ENCODE measurements at places on chromosomes 11 and 22.
A peak's percentile ranks its signal among the peaks of the same experiment; 100 is the strongest.

GRCh38 chr11:100930185-100930778 is 199.3 kb downstream of the PGR start:
- no peak for DNase-seq

DNA sequence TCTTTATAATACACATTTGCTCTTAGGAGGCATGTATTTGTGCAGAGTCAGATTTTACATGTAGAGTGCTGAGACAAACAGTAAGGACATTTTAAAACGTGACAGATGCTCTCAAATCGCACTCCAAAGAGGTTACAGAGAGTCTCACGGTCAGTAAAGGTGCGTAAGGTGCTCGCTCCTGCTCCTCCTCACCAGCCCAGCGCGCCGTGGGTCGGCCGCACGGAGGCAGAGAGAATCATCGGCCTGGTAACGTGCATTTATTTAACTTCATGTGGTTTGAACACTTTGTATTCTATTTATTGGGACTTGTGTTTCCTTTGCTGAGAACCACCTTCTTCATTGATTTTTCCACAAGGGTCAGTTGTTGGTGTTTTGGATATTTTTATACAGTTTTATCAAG is 900.1 kb downstream of the BRD1 start:
- no peak for DNase-seq

DNA sequence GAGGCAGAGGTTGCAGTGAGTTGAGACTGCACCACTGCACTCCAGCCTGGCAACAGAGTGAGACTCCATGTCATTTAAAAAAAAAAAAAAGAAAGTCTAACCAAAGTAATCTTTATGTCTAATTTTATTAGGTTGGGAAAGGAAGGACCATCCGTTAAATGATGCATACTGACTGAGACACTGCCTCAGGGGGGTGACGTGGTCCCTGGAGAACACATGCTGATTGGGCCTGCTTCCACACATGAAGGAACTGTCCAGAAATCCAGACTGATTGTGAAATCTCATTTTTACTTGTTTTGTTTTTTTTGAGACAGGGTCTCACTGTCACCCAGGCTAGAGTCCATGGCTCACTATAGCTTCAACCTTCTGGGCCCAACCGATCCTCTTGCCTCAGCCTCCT is 5.5 kb downstream of the SF3A1 start:
- no peak for DNase-seq

DNA sequence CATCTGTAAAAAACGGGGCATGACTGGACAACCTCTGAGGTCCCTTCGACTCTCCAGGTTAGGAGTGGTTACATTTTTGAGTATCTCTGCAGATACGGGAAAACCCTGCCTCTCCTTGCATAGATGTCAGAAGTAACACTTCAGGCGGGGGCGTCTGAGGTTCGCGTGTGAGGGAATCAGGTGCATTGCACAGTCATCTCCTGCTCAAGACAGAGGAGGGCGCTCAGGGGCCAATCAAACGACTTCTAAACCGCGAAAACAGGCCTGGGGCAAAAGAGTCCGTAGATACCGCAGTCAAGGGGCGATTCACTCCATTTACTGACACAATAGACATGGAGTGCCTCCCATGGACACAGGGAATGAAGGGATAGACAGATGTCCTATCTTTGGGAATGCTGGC is 31.7 kb downstream of the KIRREL3 start:
- DNase-seq: peak; percentile 3

- DNase-seq: no peak
These were observed 1095.5 kb upstream of the CCDC90B start for GRCh38 chr11:84381666-84382065.

DNA sequence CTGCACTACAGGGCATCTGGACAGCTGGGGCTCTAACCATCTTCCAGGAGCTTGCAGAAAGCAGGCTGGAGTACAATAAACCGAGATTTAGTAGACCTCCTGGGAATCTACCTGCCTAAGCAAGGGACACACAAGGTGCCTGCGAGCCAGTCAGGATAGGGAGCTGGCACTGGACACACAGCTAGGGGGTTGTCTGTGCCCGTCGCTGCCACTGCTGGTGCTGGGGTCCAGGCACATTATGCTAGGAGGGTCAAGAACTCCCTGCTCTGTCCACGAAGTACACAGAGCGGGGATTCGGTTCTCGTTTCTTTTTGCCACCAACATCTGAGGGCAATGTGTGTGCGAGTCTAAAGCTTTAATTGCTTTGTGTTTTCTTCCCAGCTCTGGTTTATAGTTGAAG is 4.2 kb downstream of the RIC8A start:
- DNase-seq: no peak

GRCh38 chr22:46065691-46066454 is 84.5 kb upstream of the PPARA start:
- no peak for DNase-seq

DNA sequence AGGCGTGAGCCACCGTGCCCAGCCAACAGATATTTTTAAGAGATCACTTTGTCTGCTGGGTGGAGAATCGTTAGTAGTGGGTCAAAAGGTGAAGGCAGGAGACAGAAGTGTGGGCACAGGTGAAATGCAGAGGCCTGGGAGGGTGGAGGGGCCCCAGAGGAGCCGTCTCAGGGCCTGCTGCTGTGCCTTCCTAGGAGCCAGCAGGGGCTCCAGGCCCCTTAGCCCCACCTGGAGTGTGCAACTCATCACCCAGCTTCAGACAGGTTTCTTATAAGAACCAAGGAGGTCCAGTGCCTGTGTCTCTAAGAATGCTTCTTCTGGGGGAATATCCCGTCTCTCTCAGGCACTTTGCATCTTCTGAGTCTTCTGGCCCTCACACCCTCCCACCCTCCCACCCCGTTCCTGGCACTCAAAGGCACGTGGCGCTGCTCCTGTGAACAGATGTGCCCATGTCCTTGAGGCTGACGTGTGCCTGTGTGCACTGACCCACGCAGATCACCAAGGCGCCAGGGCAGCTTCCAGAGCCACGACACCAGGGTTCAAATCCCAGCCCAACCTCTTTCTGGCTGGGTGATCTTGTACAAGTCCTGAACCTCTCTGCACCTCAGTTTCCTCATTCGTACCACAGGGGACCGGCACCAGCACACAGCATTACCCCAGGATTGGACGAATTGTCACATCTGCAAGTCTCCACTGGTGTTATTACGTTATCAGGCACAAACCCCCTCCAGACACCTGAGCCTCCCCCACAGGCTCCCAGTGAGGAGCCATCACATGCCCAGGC is 3.4 kb downstream of the ARSA start:
- no peak for DNase-seq

GRCh38 chr11:64339286-64339685 is 718 bp upstream of the CCDC88B start:
- no peak for DNase-seq

DNA sequence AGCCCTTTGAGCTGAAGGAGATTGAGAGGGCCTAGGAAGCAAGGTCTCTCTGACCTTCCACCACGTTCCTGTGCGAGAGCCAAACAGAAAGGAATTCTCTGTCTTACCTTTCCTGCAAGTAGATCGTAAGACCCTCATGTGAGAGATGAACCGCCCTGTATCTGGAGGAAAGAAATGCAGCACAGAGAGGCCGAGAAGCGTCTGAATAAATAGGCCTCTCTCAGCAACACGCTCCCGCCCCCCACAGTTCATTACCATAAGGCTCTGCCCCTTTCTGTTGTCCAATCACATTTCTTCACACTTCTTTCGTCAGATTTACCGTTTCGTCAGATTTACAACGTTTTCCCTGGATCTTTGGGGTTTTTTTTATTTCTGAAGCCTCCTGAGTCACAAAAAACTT is 90.3 kb downstream of the BLID start:
- DNase-seq: no peak

GRCh38 chr11:46710821-46711269 is 8.2 kb upstream of the F2 start:
- DNase-seq: no peak

- DNase-seq: peak; percentile 12
These were observed 9.0 kb upstream of the CCT8L2 start for GRCh38 chr22:16601437-16602223.

- DNase-seq: no peak
These were observed 42.1 kb upstream of the STK33 start for GRCh38 chr11:8636127-8636526.

DNA sequence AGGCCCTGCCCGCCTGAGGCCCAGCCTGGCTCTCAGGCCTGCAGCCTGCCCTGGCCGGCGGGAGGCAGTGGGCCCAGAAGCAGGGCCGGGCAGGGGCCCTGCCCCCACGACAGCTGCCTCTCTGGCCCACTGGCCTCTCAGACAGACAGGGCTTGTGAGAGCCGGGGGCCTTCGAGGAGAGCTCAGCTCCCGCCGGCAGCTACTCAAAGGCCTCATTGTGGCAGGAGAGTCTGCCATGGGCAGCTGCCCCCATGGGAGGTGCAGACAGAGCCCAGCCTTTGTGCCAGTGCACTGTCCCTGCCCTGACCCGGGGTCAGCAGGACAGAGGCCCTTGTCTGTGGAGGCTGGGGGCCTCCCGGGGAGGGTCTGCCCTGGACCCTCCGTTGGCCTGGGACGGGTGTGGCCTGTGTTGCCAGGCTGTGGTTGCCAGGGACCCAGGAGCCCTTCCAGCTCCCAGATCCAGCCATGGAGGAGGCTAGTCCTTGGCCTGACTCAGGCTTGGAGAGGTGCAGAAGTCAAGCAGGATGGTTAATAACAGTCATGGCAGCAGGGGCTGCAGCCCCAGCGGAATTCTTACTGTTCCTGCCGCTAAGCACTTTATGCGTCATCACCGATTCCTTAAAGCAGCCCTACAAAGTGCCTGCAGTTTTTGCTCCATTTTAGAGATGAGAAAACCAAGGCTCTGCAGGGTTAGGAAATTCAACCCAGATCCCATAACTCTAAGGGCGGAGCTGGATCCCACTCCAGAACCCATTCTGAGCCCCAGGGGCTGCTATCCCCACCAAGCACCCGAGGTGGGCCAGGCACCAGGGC is 12.5 kb downstream of the FLRT1 start:
- no peak for DNase-seq

GRCh38 chr11:34358728-34359547 is 1.1 kb upstream of the ABTB2 start:
- peak; percentile 74 for DNase-seq

All from stimulated activated naive CD8-positive, alpha-beta T cell treated with anti-CD3 and anti-CD28 coated beads, Interleukin-15, Interleukin-2, amounts not matched to agents 100 U/mL and 50 U/mL, for 24 hours (primary cell).